NCI-H774 (cell line): ENCODE measurements at places on chromosomes 11 and 22.

- DNase-seq = no peak
Observed at GRCh38 chr11:66473608-66474515, 6.4 kb upstream of the DPP3 start.

- DNase-seq = no peak
Observed at GRCh38 chr22:38062791-38063190, 5.6 kb downstream of the PICK1 start.

- no peak for DNase-seq
Observed at GRCh38 chr11:61331651-61332050, 1.3 kb downstream of the DDB1 start.

DNA sequence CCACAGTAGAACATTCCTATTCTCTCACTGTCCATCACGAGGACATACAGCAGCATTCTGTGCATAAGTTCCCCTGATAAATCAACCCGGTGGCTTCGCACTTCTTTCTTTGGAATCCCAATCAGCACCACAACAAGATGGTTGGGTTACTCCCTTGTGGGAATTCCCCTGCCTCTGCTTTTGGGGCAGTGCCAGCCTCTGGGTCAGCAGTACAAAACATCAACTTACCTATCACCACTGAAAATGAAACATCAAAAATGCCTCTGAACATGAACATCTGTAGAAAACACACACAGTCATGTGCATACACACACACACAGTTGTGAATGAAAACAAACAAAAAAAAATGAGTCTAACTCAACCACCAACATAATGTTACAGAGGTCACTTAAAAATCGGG lies 79.3 kb downstream of the KCNA4 start:
- DNase-seq = no peak

- DNase-seq = no peak
Observed at GRCh38 chr11:125279676-125280418, 115.3 kb downstream of the PKNOX2 start.

GRCh38 chr22:43127166-43127908 lies 15.9 kb downstream of the MCAT start:
- DNase-seq = no peak

DNA sequence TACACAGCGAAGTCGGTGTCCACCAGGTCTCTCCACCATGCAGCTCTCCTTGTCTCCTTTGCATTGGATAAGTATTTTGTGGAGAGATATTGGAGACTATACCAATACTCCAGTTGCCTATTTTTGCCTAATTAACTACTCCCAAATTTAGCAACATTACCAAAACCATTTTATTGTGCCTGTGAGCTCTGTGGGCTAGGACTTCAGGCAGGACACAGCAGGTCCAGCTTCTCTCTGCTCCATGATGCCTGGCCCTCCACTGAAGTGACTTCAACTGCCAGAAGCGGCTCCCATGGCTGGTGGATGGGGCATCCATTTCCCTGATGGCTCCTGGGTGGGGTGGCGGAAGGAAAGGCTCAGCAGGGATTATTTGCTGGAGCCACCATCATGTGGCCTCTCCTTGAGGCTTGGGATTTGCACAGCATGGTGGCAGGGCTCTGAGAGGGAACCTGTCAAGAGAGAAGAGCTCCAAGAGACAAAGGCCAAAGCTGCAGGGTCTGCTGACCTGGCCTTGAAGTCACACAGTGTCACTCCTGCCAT lies 36.9 kb upstream of the MAPK1 start:
- DNase-seq = no peak
